ENCODE measurements at places on chromosomes 16 and 17. TPM values are rescaled to one million over a fixed set of nuclear protein-coding genes. Genes with fewer than 3 reads are reported as not detected.

SOCS1 gene
- total RNA-seq = 0.23 TPM

GRCh38 chr17:37286430-37286829 lies 89.4 kb upstream of the C17orf78 start:
- no peak for DNase-seq

- DNase-seq = peak; percentile 6
These were observed 54.4 kb upstream of the RCVRN start for GRCh38 chr17:9959377-9959981.

DNA sequence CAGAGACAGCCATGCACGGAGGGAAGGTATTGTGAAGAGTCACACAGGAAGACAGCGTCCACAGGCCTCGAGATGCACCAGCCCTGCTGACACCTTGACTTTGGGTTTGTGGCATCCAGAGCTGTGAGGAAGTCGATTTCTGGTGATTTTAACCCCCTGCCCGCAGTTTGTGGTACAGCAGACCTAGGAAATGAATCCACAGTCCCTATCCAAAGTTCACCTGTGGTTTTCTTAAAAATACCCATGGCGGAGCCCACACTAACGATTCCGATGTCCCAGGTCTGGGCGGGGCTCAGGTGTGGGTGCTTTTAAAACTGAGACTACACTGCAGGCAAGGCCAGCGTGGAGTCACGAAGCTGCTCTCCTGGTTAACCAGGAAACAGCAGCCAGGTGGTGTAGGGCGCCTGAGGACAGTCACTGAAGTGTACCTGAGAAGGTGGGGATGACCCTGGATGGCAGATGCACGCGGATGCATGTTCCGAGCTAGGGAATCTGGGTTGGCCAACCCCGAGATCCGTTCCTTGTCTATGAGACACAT lies 14.4 kb upstream of the MEAK7 start:
- DNase-seq = no peak

DNA sequence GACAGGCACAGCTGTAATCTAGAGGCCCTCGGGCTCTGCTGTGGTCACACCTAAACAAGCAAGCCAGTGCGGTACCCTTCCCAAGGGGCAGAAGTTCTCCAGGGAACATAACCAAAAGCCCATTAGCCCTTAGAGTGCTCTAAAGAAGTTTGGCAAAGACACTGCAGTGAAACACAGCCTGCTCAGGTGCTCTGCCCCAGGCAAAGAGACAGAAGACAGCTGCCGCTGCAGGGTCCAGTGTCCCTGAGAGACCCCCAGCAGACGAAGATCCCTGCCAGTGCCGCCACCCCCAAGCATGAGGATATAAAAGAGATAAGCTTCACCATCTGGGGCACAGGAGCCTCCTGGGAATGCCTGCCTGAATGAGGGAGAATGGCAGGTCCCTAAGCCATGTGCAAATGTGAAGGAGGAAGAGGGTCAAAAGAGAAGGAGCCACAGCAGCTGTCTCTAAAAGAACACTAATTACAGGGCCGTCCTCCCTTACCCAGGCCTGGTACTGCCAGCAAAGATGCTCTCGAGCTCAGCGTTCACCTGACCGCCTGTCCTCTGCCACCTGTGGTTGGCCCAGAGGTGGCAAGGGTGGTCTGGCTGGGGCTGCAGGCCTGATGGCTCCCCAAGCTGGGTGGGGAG lies 29.7 kb downstream of the CUEDC1 start:
- DNase-seq = no peak

PRSS36 gene
- 0.51 TPM for total RNA-seq

DNA sequence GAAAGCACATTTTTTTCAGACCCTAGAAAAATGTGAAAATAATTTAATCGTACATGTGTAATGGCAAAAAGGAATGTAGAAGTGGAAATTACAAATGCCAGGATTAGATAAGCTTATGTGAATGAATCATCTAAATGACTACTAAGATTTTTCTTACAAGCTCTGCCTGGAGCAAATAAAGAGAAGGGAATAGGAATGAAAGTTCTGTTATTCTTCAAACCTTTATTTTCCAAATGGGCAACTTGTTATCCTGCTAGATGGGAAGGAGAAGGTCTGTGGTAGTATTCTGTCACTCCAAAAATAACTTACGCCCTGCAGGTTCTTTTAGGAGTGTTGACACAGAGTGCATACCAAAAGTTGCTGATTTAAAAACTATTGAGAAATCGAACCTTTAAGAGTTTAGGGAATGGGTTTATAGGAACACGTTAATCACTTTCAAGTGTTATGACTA lies 9.7 kb downstream of the CTCF start:
- no peak for DNase-seq

DNA sequence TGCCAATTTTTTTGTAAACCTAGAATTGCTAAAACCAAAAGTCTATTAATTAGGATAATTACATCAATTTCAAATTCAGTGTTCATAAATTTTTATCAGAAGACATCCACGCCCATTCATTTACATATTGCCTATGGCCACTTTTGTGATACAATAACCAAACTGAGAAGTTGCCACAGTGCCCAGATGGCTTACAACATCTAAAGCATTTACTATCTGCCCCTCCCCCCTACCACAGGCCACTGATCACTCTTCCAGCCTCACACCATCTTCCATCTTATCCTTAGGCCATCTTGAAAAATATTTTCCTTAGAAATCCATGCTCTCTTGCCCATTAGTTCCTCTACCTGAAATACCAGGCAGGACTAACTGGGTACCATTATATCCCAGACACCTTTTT lies 6.3 kb upstream of the PRKAR1A start:
- no peak for DNase-seq

- DNase-seq = no peak
These were observed 4.6 kb downstream of the PTGES3L start for GRCh38 chr17:42975265-42975664.

DNA sequence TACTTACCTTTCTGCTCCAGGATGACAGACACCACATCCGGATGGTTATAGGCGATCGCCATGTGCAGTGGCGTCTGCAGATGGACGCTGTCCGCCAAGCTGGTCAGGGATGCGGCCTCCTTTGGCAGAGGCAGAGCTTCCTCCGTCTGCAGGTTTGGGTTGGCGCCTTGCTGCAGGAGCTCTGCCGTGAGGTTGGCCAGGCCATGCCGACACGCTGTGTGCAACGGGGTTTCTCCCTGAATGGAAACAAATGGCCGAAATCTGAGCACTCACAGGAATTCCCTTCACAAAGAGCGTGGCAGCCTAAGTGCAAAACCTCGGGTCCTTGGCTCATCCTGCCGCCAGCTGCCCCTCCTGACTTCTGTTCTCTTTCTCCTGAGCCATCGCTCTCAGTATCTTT lies 41.8 kb downstream of the CYB5D2 start:
- no peak for DNase-seq

DNA sequence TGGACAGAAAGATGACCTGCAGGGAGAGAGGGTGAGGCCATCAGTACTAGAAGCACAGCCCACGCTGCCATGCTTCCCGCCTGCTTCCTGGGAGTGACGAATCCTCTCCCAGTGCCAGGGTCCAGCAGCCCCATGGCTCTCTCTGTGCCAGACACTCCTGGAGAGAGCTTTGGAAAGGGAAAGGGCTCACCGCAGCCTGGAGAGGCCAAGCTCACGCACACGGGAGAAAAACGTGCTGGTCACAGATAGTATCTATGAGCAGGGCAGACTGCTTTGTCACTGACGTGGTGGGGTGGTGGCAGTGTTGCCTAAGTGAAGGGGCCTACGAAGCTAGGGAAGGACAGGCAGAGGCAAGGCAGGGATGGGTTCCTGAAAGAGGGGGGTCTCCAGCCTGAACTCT lies 5.4 kb downstream of the WBP2 start:
- DNase-seq = no peak

NDRG4 gene
- 89.0 TPM for total RNA-seq

GRCh38 chr16:15950869-15951268 lies 1.5 kb downstream of the ABCC1 start:
- DNase-seq = no peak

All from dermis blood vessel endothelial cell (primary cell).